ENCODE measurements at places on chromosomes 2 and 18.

GRCh38 chr2:176130147-176130956 is 847 bp downstream of the HOXD8 start:
- no peak for DNase-seq

- no peak for DNase-seq
These were observed 96.6 kb downstream of the MEIS1 start for GRCh38 chr2:66531567-66531966.

DNA sequence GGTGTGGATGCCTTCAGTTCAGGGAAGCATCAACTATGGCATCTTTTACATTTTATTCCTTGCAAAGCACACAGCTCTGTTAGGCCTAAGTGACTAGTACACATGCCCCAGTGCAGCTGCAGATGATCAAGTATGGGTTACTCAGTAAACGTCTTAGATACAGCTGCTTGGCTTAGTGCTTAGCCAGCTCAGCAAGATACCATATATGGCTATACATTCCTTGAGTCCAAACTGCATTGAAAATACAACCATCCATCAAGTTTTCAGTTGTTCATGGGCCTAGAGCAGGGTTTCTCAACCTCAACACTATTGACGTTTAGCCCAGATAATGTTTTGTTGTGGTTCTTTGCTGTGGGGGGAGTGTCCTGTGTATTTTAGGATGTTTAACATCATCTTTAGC is 769.9 kb downstream of the TSN start:
- DNase-seq: no peak

DNA sequence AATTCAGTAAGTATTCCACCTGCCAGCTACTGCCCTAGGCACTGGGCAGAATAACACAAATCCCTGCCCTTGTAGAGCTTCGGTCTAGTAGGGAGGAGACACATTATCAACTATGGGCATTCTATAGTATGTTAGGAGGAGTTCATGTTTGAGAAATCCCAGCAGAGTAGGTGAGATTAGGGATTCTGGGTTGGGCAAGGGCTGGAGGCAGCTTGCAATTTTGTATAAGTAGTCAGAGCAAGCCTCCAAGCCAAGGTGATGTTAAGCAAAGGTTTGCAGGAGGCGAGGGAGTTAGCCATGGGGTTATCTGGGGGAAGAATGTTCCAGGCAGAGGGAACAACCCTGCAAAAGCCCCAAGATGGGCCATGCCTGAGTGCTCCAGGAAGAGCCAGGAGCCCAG is 187.9 kb upstream of the HS6ST1 start:
- no peak for DNase-seq
